Stimulated activated CD8-positive, alpha-beta memory T cell treated with anti-CD3 and anti-CD28 coated beads, Interleukin-12 subunit alpha, Interleukin-12 subunit beta, amount 100 ng/mL, for 1 hour (primary cell): ENCODE measurements at places on chromosomes 2 and 18.

- no peak for DNase-seq
Observed at GRCh38 chr2:228652366-228652765, 470.9 kb upstream of the SPHKAP start.

GRCh38 chr2:100875516-100876230 is 55.7 kb downstream of the NPAS2 start:
- no peak for DNase-seq

- no peak for DNase-seq
Observed at GRCh38 chr2:222105046-222105445, 193.8 kb downstream of the PAX3 start.

GRCh38 chr18:59927246-59927825 is 27.5 kb downstream of the PMAIP1 start:
- DNase-seq = no peak

- DNase-seq = no peak
Observed at GRCh38 chr18:78676622-78677482, 302.8 kb upstream of the SALL3 start.

DNA sequence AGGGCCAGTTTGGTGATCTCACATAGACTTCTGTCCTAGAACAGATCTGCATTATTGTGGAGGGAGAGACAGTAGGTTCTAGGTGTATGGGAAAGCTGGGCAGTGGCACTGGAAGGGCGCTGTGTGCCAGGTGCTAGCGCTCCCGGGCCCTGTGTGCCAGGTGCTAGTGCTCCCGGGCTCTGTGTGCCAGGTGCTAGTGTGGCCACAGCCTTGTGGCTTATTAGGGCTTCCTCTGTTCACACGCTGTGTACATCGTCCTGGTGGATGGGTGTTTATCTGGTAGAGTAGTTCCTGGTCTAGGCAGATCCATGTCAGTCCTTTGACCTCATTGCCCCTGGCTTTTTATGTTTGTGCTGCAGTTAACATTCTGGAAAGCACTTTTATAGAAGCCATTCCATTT is 263.4 kb downstream of the AGAP1 start:
- DNase-seq = no peak

DNA sequence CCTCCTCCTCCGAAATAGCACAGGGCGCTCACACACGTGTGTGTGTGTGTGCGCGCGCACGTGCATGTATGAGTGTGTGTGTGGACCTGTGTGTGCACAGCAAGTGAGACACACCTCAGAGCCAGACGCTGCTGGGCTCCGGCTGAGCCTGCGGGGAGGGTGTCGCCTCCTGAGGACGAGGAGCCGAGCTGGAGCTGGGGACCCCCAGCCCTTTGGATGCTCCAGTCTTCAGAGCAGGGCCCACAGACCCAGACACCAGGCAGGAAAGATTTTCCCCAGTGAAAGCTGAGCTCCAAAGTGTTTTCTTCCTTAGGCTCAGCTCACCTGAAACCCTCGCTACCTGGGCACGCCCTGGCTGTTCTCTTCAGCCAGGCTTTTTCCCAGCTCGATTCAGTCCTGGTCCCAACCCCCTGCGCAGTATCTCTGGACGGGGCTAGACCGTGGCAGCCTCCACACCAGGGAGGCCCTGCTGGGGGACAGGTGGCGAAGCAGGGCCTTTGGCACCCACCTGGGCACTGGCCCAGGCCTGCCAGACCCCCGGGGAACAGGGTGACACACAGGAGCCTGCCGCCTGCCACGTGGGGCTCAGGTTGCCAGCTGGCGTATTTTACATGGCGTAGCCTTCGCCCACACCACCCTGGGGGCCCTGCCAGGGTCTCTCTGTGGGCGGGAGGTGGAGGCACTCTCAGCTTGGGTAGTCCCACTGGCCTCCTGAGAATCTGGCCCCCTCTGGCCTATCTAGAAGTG is 36.2 kb downstream of the PDIA6 start:
- no peak for DNase-seq

DNA sequence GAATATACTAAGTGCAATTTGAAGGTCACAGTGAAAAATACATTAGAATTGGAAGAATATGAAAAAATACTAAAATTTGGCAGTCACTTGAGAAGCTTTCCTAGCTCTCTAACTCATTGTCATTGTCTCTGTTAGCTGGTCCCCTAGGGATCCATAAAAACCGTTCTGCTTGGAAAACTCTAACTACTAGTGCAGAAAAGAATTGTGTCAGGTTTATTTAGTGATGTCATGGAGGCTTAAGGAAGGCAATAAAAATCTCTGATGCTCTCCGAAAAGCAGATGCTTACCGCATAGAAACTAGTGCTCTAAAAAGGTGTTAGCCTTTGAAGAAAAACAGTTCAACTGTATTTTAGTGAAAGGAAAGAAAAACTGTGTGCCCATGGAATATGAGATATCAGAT is 150.1 kb upstream of the DLGAP1 start:
- DNase-seq = no peak

DNA sequence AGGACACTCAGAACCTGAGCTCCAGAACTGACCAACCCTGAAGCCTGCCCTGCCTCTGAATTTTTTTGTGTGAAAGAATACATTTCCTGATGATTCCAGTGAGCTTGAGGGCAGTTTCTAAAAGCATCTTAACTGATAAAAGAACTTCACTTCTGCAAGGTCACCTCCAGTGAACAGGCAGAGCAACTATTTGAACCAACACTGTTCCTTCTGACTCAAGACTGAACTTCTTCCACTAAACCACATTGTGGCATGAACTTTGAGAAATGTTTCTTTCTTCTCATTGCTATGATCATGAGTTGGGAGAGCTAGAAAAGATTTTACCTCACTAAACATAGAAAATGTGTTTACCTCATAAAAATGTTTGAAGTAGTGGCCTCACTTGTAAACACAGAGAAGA is 83.8 kb upstream of the SERTAD2 start:
- no peak for DNase-seq

- DNase-seq = no peak
Observed at GRCh38 chr2:152499896-152500735, 165.1 kb downstream of the FMNL2 start.

GRCh38 chr2:227410191-227410590 is 22.4 kb upstream of the SCYGR1 start:
- DNase-seq = no peak

DNA sequence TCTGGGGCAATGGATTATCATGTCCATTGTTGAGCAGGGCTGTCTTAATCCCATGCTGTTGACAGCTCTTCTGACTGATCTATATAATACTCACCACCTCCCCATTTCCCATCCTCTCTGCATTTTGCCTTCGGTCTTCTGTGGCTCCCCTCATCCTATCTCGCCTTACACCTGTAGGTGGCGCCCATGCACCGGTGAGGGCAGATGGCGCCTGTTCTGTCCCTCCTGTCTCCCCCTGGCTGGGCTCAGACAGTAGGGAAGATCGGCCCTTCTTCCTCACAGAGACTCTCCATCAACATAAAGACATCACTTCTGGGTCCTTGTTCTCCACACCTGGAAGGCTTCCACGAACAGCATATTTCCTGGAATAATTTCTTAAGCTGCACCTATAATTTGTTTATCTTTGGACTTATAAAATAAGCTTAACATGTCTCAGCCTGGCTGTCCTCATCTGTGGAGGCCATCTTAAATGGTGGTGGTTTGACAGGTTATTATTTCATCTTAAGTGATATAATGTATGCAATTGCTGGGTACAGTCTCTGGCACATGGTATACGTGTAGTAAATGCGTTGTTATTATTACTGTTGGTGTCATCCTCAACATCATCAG is 10.9 kb upstream of the CDH20 start:
- no peak for DNase-seq

- no peak for DNase-seq
Observed at GRCh38 chr2:11019614-11020013, 107.9 kb downstream of the KCNF1 start.

DNA sequence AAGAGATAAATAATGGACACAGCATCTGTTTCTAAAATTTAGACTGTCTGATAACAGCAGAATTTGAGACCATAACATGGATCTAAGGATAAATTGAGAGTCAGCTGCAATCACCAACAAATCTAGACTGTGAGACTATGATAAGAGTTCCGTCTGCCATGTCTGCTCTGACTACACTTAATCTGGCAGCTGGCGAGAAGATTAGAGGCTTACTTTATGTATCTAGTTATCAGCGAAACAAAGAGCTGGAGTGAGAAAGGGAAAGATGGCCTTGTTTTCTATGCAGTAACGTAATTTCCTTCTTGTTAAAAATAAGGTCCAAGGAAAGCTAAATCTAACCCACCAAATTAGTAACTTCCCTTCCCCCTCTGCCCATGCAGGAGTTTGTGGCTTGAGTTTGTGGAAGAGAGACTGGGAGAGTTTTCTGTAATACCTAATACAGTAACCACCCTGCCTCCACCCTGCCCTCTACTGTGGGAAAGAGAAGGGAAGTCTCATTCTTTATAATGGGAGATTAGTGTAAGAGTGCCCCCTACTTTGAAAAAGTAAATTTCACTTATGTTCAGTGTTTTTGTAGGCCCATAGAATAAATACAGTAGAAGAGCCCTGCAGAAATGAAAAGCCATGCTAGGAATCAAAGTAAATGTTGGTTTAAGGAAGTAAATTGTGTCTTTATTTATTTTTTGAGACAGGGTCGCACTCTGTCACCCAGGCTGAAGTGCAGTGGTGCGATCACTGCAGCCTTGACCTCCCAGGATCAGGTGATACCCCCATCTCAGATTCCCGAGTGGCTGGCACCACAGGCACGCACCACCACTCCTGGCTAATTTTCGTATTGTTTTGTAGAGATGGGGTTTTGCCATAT is 27.5 kb downstream of the EML4 start:
- DNase-seq = peak; percentile 28

DNA sequence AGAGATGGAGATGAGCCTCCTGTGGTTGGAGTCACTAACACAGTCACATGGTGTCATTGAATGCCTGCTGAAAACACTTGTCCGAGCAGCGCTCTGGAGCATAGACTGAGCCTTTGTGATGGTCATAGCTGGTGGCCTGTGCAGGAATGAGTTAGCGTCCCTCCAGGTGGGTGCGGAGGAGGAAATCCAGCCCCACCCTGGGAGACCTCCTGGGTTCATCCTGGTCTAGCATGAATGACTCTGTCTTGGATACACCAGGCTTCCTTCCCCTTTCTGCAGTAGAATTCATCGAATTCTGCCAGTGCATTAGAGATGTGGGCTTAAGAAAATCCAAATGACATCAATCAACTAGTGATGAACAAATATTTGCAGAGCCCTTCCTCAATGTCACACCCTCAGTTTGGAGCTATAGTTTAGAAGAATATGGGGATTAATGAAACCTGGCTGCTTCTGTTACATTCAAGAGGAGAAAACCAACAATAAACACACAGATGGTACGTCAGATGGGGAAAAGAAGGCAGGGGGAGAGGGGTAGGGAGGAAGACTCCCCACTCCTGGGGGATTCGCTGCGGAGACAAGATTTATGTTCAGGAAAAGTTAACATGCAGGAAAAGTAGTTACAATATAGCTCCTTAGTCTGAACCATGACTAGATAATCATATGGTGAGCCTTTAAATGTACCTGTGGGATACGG is 136.7 kb downstream of the DDX1 start:
- DNase-seq = no peak

DNA sequence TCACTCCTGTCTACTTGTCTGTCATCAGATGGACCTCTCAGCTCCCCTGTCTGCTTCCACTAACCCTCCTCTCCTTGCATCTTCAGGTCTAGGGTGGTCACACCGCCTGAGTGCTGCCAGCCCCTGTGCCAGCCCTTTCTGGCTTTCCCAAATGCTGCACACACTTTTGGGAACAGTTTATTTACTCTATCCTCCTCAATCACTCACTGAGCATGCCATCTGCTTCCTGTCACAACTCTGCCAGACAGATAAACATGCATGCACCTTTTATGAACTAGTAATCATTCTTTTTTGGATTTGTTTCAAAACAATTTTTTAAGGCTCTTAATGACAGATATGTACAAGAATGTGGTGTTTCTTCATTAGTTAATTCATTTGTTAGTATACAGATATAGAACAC is 56.3 kb upstream of the CCDC195 start:
- no peak for DNase-seq

GRCh38 chr2:119264781-119265692 is 41.4 kb downstream of the STEAP3 start:
- no peak for DNase-seq

DNA sequence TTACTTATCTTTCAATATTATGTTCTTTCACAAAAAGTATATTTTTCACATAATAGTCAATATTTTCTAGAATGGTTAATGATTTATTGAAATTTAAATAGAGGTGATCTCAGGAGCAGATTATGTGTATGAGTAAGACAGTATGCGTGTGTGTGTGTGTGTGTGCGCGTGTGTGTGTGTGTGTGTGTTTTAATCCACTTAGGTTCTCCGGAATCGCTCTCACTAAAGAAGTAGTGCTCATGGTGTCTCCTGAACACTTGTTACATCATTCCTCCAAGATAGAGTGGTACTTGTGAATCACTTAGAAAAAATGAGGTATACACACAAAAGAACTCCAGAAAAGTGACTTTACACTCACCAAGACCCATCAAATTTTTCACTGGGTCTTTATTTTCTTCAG is 91.0 kb upstream of the KCNH7 start:
- DNase-seq = no peak

DNA sequence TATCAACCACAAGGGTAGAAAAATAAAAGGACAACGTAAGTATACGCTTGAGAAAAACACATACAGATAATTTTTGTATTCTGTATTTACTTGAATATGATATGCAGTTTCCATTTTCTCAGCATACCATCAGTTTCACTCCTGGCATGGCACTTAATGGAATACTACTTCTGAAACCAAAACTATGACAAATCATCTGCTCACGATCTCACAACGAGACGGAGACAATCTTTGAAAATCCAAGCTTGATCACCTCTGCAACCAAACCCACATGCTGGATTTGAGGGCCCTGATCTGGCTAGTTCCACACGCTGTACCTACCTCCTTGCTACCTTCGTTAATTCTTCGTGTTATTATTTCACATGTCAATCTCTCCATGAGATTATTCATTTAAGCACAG is 387.6 kb downstream of the NBAS start:
- DNase-seq = no peak

DNA sequence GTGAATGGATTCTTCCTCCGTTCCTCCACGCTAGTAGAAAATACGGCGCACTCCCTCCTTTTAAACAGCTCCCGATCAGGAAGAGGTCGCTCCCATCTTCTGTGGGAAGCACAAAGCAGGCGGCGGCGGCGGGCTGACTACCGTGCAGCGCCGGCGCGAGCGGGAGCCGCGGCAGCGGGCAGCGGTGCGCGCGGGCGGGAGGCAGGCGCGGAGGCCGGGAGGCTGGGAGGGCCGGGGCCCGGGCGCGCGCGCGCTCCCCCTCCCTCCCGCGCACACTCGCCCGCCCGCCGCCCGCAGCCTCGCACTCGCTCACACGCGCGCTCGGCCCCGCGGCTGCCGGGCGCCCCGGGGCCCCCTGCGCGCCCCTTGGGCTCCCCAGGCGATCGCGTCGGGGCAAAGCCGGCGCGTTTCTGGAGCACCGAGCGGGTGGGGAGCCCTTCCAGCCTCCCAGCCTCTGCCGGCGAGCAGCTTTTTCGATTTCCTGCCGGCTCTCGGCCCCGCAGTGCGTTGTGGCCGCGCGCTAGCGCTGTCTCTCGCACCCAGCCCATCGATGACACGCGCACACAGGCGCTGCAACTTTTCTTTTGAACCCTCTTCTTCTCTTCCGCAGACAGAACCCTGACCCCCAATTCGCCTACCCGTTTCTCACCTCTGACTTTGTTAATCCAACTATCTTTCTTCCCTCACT is at the start of gene SLC8A1:
Gene SLC8A1 (minus strand): TSS at position 173 of the 688 bp plus-strand sequence.
- no peak for DNase-seq

GRCh38 chr2:231714639-231715498 is 6.5 kb downstream of the PTMA start:
- DNase-seq = peak; percentile 75

- no peak for DNase-seq
Observed at GRCh38 chr18:63078471-63078870, 241.1 kb downstream of the BCL2 start.
